ENCODE measurements at places on chromosomes 6 and 20.
A peak's percentile ranks its signal among the peaks of the same experiment; 100 is the strongest.

GRCh38 chr6:69422475-69422874, 374.3 kb downstream of the LMBRD1 start:
- DNase-seq, result no peak

- no peak for DNase-seq
Measured at GRCh38 chr6:166782520-166782919, 155.5 kb upstream of the RPS6KA2 start.

- DNase-seq, result peak; percentile 11
Measured at GRCh38 chr6:13653296-13653695, 38.2 kb downstream of the NOL7 start.

- no peak for DNase-seq
Measured at GRCh38 chr20:64108731-64109681, 1.6 kb upstream of the NPBWR2 start.

DNA sequence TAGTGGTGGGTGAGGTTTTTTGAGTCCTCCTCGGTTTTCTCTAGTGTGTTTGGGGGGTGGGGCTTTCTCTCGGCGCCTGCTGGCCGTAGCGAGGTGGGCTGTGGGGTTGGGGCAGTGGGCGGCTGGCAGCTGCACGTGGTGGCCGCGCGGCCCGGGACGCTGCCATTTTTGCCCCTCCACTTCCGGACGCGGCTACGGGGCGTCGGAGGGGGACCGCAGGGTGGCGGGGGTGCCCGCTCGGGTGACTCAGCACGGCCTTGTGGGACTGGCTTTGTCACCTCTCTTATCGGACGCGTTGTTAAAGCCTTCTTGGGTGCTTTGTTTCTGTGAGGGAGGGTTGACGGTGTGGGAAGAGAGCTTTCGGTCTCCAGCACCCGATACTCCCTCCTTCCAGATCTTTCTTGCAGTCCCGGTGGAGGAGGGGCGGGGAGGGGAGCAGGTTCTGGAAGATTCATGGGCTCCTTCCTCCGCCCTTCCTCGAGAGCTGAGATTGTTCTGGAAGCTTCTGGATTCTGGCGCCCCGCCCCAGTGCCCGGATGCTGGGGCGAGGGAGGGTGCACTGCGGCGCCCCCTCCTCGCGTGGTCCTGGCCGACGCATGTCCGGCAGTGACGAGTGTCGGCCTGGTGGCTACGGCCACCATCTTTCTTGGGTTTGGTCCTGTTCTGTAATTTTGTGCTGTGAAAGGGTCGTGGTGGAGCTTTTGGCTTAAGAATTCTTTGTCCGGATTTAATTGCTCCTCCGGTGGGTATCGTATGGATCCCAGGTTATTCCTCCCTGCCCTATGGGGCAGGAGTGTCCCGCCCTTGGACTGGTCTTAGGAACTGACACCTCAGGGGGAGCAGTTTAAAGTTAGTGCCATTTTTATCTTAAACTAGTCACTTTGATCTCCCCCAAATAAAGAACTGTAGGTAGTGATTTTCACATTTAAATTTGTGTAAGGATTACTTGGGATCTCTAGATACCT, 719 bp downstream of the HSP90AB1 start:
- DNase-seq, result peak; percentile 69

- DNase-seq, result peak; percentile 34
Measured at GRCh38 chr6:113855500-113856374, 1.4 kb upstream of the MARCKS start.

- DNase-seq, result no peak
Measured at GRCh38 chr6:156464100-156464878, 312.9 kb upstream of the ARID1B start.

GRCh38 chr6:35360349-35361138, 18.2 kb downstream of the PPARD start:
- no peak for DNase-seq

- no peak for DNase-seq
Measured at GRCh38 chr20:49727478-49727877, 13.8 kb upstream of the B4GALT5 start.

DNA sequence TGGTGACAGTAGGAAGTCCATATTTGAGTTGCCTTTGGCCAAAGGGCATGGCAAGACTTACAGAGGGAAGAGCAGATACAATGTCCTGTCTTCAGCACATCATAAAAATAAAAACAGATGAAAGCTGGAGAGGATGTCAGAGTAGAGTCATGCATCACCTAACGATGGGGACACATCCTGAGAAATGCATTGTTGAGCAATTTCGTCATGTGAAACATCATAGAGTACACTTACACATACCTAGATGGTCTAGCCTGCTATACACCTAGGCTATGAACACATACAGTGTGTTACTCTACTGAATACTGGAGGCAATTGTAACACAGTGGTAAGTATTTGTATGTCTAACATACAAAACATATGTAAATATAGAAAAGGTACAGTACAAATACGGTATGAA, 75.6 kb downstream of the VEGFA start:
- DNase-seq, result no peak

DNA sequence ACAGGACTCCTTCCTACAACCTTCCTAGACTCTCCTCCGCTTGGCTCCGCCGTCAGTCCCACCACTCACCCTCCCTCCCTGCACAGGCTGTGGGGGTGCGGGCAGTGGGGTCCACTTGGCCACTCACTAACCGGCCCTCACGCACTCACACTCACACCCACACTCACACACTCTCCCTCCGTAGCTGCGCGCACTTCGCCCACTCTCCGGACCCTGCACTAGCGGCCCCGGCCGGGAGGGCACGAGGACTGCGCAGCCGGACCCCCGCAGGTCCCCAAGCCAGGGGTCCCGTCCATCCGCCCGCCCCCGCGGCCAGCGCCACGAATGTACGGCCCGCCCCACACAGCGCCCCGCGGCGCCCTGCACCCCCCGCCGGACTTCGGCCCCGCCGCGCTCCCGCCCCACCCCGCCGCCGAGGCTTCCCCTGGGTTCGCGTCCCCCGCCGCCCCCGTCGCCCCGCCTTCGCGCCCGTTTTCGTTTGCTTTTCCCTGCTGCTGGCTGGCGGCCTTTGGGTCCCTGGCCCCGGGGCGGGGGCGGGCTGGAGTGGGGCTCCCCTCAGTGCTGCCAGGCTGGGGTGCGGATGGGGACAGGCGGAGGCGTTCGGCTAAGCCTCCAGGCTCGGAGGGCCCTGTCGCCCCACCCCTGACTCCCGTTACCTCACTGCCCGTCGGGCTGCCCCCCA, 23.0 kb upstream of the SLC22A7 start:
- peak; percentile 43 for DNase-seq

DNA sequence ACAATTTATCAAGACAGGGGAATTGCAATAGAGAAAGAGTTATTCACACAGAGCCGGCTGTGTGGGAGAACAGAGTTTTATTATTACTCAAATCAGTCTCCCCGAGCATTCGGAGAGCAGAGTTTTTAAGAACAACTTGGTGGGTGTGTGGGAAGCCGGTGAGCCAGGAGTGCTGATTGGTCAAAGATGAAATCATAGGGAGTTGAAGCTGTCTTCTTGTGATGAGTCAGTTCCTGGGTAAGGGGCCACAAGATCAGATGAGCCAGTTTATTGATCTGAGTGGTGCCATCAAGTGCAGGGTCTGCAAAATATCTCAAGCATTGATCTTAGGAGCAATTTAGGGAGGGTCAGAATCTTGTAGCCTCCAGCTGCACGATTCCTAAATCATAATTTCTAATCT, 50.0 kb upstream of the ECI2 start:
- no peak for DNase-seq

- no peak for DNase-seq
Measured at GRCh38 chr6:118700531-118700930, 49.1 kb upstream of the CEP85L start.

DNA sequence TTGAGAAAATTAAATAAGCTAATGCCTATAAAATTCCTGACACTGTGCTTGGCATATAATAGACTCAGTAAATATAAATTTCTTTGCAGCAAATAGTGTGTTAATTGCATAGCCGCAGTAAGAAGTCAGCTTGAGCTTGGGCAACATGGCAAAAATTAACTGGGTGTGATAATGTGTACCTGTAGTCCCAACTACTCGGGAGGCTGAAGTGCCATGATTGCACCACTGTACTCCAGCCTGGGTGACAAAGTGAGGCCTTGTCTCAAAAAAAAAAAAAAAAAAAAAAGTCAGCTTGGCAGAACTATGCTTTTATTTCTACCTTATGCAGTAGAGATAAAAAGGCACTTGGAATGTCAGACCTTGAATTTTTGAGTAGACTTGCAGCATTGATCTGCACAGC, 121.8 kb downstream of the AKAP7 start:
- no peak for DNase-seq

GRCh38 chr6:23446469-23446967, 679.5 kb upstream of the NRSN1 start:
- DNase-seq, result peak; percentile 64

DNA sequence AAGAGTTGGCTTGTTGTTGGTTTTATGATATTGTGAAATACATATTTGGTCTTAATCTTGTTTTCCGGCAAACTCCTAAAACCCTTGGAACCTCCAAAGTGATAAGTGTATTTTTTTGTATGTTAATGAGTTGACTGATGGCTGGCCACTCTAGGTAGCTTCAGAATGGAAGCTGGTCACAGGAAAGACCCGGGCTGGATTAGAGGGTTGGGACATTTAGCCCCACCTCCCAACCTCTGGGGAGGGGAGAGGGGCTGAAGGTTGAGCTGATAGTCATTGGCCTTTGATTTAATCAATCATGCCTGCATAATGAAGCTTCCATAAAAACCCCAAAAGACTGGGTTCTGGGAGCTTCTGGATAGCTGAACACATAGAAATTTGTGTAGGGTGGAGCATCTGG, 42.7 kb downstream of the SASH1 start:
- no peak for DNase-seq

GRCh38 chr6:2651536-2651935, 99.2 kb downstream of the MYLK4 start:
- DNase-seq, result no peak

DNA sequence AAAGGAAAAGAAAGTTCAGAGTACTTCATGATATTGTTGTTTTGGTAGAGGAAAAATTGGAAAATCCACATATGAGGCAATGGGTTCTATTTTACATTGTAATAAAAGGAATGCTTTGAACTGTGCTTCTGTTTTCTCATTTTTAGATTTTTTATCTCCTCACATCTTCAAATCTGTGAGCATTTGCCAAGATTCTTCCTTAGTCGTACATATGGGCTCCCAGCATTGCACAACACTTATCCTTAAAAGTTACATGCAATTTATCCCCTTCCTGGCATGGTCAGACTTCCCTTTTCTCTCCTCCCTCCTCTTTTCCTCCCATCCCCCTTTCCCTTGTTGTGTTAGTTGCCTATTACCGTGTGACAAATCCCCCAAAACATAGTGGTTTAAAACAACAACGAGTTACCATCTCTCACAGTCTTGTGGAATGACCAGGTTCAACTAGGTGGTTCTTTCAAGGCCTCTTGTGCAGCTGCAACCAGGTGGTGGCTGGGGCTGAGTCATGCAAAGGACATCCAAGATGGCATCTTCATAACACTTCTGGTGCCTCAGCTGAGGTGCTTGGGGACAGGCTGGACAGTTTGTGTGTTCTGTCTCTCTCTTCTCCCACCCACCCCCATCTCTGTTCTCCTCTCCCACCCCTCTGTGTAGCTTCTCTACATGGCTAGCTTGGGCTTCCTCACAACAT, 68.7 kb downstream of the TXNDC5 start:
- DNase-seq, result peak; percentile 50
